A172 (cell line): ENCODE measurements at places on chromosomes 4 and X.

DNA sequence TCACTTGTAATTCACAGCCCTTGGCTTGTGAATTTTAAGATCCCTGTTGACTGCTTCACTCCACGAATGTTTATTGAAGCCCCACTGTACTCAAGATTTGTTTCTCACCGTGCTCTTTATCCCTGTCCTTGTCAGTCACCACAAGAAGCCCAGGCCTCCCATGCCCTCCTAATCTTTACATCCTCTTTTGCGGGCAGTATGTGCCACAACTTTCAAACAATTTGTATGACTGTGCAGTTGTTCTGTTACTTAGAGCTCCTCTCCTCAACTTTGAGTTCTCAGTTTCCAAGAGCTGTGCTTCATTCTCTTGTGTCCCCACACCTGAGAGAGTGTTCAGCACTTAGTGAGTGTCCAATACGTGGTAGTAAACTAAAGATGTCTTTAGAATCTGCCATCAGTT, 467.7 kb downstream of the NKX6-1 start:
- no peak for DNase-seq

GRCh38 chrX:7062276-7062675, 85.2 kb upstream of the STS start:
- DNase-seq: no peak

DNA sequence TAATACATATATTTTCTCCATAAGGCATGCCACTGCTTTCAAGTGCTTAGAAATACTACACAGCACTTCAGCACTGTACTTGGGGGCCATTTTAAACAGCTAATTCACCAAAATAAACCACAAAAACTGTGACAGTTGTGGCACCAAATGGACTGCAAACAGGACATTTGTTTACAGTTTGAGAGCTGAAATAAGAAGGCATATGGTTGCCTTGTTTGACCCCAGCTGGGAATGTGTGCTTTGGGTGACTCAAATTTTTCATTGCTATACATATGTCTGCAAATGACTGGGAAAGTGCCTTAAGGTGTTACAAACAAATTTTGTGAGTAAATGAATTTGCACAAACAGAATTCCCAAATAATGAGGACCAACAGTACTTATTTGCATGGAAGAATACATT, 124.2 kb downstream of the BANK1 start:
- no peak for DNase-seq

- peak; percentile 2 for DNase-seq
Observed at GRCh38 chrX:50697691-50698090, 116.3 kb downstream of the SHROOM4 start.

DNA sequence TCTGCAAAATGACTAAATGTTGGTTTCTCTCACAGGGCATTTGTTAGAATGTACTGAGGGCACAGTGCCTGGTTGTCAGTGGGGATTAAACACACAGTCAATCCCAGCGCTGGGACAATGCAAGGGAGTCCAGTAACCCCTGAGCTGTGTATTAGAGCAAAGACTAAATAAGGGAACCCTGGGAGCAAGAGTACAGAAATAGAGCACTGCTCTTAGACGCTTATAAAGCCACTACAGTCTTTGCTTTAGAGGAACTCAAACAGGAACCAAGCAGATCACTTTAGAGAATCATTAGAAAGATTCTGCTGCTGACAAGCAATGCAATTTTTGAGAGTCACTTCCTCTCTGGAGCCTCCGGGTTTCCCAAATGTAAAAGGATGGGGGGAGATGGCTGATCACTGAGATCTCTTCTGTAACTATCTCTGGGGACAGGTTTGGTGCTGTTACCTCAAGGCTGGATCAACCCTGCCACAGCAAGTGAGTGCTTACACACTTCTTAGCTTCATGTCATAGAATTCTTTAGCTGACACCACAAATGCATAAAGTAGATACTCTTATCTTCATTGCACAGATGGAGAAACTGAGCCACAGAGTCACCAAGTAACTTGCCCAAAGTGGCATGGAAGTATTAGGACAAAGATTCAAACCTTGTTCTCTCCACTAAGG, 137.8 kb upstream of the CPEB2 start:
- no peak for DNase-seq

DNA sequence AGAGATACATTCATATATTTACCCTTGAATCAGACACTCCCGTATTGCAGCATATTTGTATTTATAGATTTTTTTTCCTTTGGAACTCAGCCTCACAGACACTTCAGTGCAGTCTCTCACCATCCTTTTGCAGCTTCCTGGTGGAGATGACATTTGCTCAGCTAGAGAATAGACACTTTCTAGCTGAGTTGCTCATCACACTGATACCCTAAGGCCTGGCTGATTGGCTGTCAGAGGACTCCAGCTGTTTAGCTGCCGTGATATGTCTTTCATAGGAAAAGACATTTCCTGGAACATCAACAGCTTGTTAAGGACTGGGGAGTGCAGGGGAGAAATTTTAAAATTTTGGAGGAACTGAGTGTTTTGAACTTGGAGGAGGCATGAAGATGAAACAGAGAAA, 429.6 kb downstream of the SMARCA1 start:
- no peak for DNase-seq

DNA sequence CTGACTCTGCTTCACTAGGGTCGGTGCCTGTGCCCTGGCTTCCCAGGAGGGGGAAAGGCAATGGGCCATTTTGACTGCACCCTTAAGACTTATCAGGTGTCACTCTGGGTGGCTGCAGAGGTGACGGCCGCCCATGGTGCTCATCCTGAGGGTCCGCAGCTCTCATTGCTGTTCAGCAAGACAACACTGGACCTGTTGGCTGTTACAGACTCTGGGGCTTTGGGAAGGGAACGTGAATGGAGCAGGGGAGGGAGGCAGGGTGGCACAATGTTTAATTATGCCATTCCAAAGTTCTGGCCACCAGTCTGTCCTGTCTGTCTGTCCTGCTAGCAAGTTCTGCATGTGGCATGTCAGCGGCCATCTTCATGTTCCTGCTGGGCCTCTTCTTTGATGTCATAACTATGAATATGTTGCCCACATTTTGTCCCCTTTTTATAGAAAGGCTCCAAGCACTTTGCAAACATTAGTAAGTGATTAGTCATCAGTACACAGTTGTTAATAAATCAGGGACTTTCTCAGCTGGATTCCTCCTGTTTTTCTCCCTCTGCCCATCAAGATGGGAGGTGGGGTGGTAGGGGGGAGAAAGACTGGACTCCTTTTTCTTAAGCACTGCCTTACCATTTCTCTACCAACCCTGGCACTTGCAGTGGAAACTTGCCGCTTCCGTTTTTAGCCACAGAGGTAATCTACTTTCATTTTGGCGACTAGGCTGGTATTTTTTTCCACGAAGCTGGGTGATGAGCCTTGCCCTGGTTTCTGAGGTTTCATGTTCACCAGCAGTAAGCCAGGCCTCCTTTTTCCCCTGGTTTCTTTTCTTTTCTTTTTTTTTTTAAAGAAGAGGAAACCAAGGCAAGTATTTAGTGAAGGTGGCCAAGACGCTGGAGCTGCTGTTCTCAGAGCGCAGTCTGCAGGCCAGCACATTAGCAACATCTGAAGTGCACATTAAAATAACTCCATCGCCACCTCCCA, 88.6 kb upstream of the TRIM2 start:
- DNase-seq: peak; percentile 93
